Liver (tissue), 10 donors: ENCODE measurements at places on chromosomes 3 and 15. TPM values are rescaled to one million over a fixed set of nuclear protein-coding genes. Genes with fewer than 3 reads are reported as not detected.

- DNase-seq: peak; percentile 48
These were observed 462 bp downstream of the EDEM1 start for GRCh38 chr3:5187920-5188418.

GRCh38 chr15:38130740-38131498 is 121.7 kb upstream of the SPRED1 start:
- DNase-seq: no peak

SLC9C1 gene
- not detected for total RNA-seq

DNA sequence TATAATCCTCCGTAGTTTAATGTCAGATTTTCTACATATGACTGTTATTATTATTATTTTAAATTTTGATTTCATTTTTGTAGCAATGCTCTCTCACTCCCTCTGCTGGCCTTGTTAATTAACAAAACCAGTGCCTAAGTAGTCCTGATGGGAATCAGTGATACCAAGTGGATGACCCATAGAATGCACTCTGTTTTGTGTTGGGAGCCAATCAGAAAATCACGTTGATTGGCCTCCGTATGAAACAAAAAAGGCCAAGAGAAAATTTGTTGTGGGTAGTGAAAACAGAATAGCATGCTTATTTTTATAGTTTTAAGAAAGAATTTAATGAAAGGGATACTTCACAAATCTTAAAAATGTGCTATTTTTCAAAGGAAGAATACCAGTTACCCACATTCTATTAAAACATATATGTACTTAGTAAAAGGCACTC is 34.4 kb upstream of the MEIS2 start:
- no peak for DNase-seq

DNA sequence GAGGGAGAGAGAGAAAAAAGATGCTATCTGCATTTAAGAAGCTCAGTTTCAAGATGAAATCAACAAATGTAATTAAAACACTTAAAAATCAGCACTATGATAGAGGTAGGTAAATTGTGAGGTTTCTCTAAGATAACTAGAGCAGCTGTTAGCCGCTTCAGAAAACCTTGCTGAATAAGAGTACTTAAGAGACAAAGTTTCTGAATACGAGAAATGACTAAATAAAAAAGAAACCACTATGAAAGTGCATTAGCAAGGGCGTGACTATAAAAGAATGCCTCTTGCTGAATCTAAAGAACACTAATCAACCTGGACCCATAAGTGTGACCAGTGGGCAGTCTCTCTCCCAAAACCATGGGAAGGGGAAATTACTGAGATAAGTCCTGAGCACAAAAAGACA is 41.8 kb downstream of the IQCB1 start:
- no peak for DNase-seq

DNA sequence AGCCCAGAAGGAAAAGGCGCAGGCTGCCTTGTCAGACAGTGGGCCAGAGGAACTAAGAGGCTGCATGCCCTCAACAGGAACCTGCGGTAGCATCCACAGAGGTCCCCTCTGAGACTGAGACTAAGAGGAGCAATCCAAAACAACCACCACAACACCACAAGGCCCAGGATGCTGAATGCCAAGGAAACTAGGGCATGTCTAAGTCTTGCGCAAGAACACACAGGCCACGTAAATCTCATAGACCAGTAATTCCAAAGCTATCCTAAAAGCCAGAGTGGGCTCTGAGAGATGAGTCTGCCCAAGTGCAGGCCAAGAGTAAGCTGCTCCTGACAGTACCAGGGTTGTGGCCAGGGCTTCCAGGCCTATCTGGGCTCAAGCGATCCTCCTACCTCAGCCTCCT is 12.9 kb downstream of the MON1A start:
- no peak for DNase-seq

ESYT3 gene
- 0.05 TPM for total RNA-seq

GRCh38 chr3:45123581-45124269 is 22.5 kb downstream of the CDCP1 start:
- DNase-seq: no peak

GRCh38 chr3:12553921-12554391 is 2.9 kb upstream of the MKRN2 start:
- peak; percentile 57 for DNase-seq

- DNase-seq: no peak
These were observed 38.9 kb upstream of the IREB2 start for GRCh38 chr15:78399091-78399490.

DNA sequence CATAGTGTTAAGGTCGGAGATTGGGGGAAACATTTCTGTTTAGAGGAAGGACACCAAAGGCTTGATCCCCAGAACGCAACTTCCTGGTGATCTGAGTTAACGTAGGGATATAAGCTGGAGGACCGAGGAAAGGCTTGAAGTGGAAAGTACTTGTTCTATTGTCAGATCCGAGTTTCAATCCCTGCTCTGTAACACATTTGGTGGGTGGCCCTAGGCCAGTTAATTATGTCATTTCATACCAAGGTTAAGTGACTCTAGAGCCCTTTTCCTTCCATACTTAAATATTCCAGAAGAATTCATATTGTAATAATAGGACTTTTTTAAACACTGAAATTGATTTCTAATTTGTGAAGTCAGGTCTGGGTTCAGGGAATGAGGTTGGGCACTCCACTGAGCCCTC is 80.9 kb downstream of the RPLP1 start:
- no peak for DNase-seq

CFAP20DC gene
- 0.98 TPM for total RNA-seq

- peak; percentile 50 for DNase-seq
These were observed 539 bp upstream of the MGLL start for GRCh38 chr3:127822682-127823425.

GRCh38 chr15:62047282-62047827 is 12.9 kb downstream of the VPS13C start:
- DNase-seq: no peak

PCOLCE2 gene
- 17.2 TPM for total RNA-seq

DNA sequence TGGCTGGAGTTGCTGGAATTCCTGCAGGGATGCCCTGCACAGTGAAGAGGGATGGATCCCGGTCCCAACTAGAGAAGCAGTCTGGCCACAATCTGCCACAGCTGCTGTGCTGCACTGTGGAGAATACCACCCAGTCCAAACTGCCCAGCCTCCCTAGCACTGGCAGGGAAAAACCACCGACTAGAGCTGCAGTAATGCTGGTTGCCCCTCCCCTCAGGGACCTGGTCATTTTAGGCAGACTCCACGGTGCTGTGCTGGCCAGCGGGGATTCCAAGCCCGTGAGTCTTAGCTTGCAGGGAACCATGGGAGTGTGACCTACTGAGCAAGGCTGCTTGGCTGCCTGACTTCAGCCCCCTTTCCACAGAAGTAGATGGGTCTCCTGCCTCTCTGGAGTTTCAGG is 478.0 kb upstream of the ATP11B start:
- no peak for DNase-seq

CHDH gene
- 34.0 TPM for total RNA-seq

DNA sequence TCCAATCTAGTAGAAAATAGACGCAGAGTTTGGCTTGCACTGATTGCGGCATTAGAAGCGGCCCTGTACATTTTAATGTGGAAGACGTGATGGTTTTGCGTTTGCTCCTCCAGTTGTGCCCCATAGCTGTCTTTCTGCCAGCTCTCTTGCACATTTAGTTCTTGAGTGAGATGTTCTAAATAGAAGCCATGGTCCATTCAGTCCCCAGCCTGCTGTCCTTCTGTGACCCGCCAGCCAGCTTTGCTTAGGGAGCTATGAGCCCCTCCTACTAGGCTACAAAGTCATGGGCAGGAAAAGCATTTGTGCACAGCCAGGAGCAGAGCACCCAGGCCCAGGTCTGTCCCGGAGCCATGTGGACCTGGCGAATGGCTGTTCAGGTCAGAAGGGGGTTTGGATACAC is 50.3 kb downstream of the APBA2 start:
- no peak for DNase-seq

TSPAN3 gene
- total RNA-seq: 77.2 TPM

- DNase-seq: no peak
These were observed 4.8 kb downstream of the PLCB2 start for GRCh38 chr15:40302981-40303380.

CELSR3 gene
- 0.37 TPM for total RNA-seq

GRCh38 chr15:98447069-98447468 is 201.3 kb upstream of the IGF1R start:
- DNase-seq: no peak

DNA sequence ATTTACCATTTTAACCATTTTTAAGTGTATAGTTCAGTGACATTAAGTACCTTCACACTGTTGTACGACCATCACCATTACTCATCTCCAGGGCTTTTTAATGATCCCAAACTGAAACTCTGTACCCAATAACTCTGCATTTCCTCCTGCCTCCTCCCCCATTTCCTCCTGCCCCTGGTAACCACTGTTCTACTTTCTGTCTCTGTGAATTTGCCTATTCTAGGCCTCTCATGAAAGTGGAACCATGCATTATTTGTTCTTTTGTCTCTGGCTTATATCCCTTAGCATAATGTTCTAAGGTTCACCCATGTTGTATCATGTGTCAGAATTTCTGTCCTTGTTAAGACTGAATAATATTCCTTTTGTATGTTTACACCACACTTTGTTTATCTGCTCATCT is 154.2 kb downstream of the MECOM start:
- DNase-seq: no peak

DNA sequence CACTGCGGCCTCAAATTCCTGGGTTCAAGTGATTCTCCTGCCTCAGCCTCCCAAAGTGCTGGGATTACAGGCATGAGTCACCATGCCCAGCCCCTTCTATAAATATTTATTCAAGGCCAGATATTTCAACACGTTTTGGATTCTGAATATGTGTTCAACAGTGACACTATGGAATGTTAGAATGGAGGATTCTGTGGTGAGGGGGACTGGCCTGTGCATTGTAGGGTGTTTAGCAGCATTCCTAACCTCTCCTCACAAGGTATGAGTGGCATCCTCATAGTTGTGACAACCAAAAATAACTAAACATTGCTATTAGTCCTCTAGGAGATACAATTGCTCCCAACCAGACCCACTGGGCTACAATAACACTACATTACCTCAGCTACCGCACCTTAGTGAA is 104.0 kb upstream of the ATP10A start:
- DNase-seq: no peak
